ENCODE measurements at places on chromosomes 5 and 9. TPM values are rescaled to one million over a fixed set of nuclear protein-coding genes. Genes with fewer than 3 reads are reported as not detected.

The ARL14EPL gene
- total RNA-seq, result not detected

DNA sequence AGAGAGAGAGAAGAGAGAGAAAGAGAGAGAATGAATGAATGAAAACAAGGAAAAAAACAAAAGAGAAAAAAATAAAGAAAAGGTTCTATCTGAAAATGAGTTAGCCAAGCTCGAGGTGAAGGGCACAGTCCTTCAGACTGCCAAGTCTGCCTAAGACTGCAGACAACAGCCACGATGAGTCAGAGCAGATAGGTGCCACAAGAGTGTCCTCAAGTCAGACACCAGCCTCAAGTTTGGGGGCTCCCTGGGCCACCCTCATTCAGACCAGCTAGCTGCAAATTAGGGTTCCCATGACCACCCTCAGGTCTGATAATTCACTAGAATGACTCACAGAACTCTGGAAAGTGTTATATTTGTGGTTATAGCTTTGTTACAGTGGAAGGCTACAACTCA is 13.9 kb upstream of the HABP4 start:
- no peak for DNase-seq

DNA sequence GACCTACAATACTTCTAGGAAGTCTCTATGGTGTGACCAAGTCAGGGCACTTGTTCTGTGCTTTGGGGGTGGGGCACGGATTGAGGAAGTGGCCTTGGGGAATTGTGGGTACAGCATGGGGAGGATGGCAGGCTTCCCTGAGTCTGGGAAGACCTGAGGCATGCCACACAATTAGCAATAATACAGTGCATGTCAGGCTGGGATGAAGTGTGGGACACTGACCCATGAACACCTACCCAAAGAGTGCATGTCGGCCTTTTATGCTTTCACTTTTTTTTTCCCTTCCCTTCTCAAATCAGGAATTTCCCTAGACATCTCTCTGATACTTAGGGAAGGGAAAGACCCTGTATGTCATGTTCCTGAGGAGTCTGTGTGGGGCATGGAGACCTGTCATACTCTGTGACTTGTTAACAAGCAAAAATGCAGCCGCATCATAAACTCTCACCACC is 146.4 kb downstream of the PALM2AKAP2 start:
- no peak for DNase-seq

GRCh38 chr9:89247431-89248353 is 63.3 kb upstream of the CKS2 start:
- no peak for DNase-seq

The S100Z gene
- total RNA-seq, result 0.36 TPM

The CCDC183 gene
- 0.34 TPM for total RNA-seq

GRCh38 chr5:5270958-5271785 is 131.0 kb downstream of the ADAMTS16 start:
- DNase-seq, result no peak

The ARHGEF37 gene
- 1.1 TPM for total RNA-seq

DNA sequence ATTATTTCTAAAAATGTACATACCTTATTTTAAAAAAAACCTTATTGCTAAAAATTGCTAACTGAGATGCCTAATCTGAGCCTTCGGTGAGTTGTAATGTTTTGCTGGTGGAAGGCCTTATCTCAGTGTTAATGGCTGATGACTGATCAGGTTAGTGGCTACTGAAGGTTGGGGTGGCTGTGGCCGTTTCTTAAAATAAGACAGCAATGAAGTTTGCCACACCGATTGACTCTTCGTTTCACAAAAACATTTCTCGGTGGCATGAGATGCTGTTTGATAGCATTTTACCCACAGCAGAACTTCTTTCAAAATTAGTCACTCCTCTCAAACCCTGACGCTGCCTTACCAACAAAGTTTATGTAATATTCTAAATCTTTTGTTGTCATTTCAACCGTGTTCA is 14.7 kb downstream of the CENPK start:
- DNase-seq, result no peak

The STK10 gene
- total RNA-seq, result 143 TPM

The IFNA13 gene
- total RNA-seq, result not detected

- no peak for DNase-seq
These were observed 10.7 kb upstream of the PDLIM4 start for GRCh38 chr5:132246806-132247205.

- DNase-seq, result no peak
These were observed 16.0 kb upstream of the GOLPH3 start for GRCh38 chr5:32190095-32190494.

DNA sequence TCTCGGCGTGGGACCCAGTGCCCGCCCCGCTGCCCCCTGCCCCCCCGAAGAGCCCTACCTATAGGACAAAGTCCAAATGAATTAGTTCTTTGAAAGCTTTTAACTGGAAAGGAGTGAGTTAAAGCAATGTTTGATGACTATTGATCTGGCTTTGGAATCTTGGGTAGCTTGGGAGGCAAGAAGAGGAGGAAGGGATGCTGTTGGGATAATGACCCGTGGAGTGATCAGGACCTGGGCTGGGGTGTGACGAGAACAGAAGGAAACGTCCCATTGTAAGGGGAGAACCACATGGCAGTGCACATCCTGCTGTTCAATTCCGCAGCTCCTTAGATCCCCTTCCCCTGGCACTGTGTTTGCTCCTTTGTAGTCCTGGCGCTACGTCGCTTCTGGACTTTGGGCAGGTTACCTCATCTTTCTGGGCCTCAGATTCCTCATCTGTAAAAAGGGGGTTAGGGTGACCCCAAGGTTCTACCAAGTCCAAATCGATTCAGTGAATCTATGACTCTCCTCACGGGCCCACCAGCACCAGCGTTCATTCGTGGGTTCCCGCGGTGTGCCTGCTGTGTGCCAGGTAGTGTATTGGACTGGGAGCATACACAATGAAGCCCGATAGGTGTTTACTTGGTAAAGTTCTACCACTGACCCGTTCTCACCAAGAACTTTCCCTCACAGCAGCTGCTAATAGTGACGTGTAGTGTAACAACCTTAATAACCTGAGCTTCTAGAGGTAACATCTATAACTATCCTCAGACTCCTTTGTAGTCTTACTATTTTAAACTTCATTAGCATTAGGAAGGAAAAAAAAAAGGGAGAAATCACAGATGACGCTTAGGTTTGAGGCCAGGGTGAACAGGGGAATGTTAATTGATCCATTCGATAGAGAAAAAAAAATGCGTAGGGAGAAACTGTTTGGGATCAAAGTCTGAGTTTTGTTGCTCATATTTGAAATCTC is 1.1 kb upstream of the NADK2 start:
- peak; percentile 19 for DNase-seq
